ENCODE measurements at places on chromosomes 6 and 20. TPM values are rescaled to one million over a fixed set of nuclear protein-coding genes. Genes with fewer than 3 reads are reported as not detected.

The WFDC2 gene
- not detected for total RNA-seq

The MCCD1 gene
- not detected for total RNA-seq

The CRISP3 gene
- total RNA-seq: not detected

The NCR2 gene
- total RNA-seq: not detected

The NHLRC1 gene
- total RNA-seq: not detected

All from CD8-positive, alpha-beta T cell (primary cell).